Stomach (tissue), 19 donors: ENCODE measurements at places on chromosomes 1 and 21.

DNA sequence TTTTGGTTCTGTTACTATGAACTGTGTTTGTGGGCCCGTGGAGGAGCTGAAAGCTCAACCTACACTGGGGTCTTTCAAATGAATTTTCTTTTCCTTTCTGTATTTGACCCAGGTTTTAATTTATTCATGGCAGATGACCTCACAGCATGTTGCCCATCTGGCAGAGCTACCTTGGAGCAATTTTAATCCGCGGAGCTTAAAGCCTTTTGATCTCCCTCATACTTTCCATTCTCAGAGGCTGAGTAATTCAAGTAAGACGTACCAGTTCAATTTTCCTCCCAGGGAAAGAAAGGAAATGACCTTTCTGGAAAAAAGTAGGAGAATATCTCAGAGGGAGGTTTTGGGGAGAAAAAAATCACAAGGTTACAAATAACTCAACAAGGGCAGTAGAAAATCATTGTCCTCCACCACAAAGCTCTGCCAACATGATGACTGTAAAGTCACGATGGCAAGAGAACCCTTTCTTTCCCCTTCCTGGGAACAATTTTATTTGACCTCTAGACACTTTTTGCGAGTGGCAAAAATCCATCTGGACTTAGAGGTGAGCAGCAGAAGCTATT lies 21.6 kb upstream of the PCP4 start:
- no peak for DNase-seq

DNA sequence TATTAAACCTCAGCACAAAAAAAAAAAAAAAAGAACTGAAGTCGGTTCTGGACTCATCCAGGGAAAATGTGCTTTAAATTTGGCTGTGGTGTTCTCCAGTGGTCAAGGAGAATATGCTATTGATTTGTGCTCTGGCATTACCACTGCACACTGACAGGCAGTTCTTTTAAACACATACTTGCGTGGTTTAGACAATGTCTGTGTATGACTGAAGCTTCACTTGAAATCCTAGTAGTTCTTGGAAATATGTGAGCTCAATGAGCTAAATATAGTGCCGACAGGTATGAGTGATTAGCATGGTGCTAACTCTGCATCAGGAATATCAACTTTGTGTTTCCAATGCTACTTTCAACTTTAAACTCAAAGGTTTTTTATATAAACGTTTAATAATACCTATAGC lies 415.6 kb downstream of the SMYD3 start:
- no peak for DNase-seq

DNA sequence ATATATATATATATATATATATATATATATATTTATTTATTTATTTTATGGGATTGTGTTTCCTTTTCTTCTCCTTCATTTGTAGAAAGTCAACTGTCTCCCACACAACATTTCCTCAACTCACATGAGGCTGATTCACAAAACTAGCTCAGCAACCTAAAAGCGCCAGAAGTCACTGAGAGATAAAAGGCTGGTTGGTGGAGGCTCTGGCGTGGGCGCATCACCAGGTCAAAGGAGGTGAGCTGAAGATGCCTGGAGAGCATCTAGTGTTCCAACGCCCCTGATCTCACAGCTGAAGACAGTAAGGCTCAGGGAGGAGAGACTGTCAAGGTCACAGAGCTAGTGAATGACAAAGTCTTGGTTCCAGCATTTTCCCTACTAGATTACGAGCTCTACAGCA lies 78.0 kb downstream of the HLCS start:
- DNase-seq = no peak

DNA sequence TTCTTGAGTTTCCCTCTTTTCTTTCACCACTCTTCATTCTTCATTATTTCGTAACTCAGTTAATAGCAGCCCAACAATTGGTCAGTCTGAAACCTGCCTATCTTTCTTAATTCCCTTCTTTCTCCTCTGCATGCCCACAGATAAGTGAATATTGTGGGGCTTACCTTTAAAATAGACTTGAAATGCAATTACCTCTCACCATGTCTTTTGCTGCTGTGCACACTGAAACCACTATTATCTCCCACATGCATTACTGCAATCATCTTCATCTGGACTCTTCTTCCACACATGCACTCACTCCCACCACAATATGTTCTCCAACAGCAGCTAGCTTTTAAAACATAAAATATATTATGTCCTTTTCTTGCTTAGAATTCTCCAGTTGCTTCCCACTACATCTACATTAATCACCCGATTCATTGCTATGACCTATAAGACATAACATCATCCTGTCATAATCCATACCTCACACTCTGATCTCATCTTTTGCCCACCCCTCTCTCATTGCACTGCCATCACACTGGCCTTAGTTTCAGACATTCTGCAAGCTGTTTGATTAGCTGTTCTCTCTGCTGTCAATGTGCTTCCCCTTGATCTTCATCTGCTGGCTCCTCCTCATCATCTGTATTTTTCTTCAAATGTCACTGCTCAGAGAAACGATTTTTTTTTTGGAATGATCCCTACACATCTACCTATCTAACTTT lies 304.8 kb downstream of the PTPRC start:
- no peak for DNase-seq

DNA sequence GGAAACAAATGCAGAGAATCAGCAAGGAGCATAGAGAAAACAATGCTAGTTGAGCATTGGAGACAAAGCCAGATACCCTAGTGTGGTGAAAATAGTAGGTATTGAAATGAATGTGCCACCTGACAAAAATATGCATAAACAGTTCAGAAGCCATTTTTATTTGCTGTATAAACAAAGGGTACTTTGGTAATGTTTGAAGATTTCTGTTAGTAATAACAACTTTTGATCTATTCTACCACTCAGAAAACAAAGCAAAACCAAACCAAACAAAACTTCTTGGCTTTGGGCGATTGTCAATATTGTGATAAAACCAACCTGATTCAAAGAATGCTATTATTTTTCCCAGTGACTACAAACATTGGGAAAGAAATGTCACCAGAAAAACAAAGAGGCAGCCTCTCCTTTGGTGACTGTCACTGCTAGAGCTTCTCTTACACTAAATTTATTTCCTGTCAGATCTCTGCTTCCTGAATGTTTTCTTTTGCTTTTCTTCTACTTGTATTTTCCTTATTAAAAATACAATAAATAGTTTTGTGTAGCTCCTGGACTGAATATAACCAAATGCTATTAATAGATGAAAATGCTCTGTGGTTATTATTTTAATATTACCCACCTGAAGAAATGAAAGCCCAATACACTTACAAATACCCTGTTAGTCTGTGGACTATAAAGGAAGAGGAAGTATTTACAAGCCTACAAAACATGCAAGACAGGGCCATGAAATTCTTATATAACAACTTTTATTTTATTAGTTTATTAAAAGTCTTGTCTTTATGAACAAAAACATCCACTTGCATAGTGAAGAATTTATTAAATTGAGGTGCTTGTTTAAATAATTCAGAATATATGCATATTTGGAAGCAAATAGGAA lies 5.7 kb downstream of the ATP6V1G3 start:
- no peak for DNase-seq

- DNase-seq = no peak
Measured at GRCh38 chr1:195704028-195704427, 904.2 kb downstream of the KCNT2 start.

DNA sequence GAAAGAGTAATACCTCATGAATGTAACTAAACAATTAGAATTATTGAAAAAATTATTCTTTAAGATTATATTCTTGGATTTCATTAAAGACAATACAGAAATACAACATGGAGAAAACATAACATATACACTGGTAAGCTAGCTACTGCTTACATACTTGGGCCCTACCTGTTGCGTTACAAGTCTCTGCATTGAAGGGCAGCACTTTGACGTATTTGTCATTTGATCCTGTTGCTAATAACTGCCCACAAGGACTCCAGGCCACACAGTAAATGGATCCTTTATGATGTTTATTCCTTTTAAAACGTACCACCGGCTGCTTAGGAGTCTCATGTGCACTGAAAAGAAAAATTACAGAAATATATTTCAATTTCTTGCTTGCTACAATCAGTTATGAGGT lies 19.8 kb upstream of the CLCC1 start:
- no peak for DNase-seq

DNA sequence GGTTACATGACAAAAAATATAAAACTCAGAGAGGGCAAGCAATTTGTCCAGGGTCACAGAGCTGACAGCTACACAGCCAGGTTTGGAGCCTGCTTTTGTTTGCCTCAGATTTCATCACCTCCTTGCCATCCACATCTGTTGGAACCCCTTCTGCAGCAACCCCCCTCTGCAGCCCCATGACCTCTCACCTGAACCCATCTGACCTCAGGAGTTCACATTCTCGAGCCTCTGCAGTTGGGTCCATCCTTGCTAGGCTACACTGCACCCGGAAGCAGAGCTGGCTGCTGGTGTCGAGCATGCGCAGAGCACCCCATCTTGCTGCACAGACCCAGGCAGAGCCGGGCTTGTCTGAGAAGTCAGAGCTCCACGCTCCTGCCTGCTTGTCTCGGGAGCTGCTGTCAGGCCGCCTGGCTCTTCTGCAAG lies 10.0 kb downstream of the C1QB start:
- no peak for DNase-seq

GRCh38 chr1:9883585-9884449 lies 26.3 kb downstream of the CTNNBIP1 start:
- DNase-seq = no peak

GRCh38 chr1:179813626-179814545 lies 63.7 kb downstream of the TOR1AIP2 start:
- no peak for DNase-seq

GRCh38 chr1:93129507-93130099 lies 50.5 kb downstream of the MTF2 start:
- DNase-seq = no peak
